Fibroblast of upper back skin (primary cell): ENCODE measurements at places on chromosomes 4 and X.
A peak's percentile ranks its signal among the peaks of the same experiment; 100 is the strongest.

GRCh38 chr4:106424426-106424825, 55.8 kb upstream of the GIMD1 start:
- DNase-seq: no peak

DNA sequence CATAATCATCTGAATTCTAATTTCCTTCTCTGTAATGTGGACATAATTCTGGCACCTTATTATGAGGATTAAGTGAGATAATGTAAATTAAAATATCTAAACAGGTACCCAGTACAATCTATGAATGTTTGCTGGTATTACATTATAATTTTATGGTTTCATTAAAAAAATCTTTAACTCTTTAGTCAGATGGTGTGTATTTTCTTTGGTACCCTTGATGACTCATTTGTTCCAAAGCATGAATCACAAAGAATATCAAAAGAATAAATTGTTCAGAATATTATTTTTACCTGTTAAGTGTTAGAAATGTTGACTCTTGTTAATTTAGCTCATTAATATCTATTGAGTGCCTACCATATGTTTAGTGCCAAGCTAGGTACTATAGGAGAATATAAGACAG, 74.3 kb downstream of the SNX25 start:
- no peak for DNase-seq

DNA sequence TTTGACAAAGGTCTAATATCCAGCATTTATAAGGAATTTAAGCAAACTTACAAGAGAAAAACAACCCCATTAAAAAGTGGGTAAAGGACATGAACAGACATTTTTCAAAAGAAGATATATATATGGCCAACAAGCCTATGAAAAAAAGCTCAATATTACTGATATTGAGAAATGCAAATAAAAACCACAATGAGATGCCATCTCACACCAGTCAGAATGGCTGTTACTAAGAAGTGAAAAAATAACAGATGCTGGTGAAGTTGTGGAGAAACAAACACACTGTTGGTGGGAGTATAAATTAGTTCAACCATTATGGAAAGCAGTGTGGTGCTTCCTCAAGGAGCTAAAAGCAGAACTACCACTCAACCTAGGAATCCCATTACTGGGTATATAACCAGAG, 91.6 kb upstream of the EFHC2 start:
- no peak for DNase-seq

DNA sequence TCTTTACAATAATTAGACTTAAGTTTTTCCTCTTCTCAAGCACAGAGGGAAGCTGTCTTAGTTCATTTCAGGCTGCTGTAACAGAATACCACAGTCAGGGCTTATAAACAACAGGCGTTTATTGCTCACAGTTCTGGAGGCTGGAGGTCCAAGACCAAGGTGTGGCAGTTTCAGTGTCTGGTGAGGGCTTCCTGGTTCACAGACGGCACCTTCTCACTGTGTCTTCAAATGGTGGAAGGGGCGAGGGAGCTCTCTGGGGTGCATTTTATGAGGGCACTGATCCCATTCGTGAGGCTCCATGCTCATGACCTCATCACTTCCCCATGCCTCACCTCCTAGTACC, 115.7 kb upstream of the MXRA5 start:
- peak; percentile 4 for DNase-seq

- no peak for DNase-seq
Measured at GRCh38 chrX:68988865-68989264, 160.0 kb downstream of the EFNB1 start.

DNA sequence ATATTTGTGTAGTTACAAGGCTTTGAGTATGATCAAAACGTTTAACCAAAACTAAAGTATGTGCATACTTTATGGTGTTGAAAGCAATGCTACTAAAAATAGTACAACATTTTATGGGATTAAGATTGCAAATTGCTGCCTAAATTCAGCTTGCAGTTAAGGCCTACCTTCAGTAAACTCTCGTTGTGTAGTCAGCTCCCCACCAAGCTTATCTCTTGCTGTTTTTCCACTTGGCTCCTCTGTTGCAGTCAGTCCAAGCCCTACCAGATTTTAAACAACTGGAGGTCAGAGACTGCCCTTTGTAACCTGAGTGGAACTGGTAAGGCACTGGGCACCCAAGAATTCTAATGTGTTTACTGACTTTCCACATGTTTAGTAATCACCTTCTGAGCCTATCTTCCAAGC, 25.7 kb downstream of the AFF1 start:
- peak; percentile 68 for DNase-seq

DNA sequence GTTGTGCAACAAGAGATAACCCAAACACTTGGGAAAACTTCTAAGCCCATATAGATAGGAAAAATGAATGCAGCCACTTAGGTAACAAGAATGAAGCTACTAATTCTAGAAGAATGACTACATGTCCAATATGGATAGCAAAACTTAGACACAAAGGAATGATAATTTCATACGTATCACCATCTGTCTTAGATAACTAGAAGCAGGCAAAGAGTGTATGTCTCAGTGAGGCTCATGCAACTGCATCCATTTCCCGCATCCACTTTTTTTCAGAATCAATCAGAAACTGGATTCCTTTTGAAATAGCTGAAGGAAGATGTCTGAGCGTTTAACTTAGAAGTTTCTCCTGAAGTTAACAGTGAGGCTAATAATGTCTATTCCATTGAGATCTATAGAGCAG, 408.7 kb upstream of the PITX2 start:
- peak; percentile 68 for DNase-seq

DNA sequence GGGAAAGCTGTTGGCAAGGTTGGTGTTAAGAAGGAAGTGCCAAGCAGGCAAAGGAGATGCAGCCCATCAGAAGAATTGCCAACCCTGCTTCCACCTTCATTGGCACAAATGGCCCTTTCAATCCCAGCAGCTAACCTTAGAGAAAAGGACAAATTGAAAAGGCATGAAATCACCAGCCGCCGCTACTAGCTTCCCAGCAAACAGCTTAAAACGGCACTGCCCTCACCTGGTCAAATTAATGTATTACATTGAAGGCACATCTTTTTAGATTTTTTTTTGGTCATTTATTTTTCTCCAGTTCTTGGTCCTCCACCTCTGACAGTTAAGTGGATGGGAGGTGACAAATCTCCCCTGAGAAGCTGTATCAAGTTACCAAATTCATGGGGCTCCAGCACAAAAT, 51.0 kb upstream of the NHSL2 start:
- DNase-seq: peak; percentile 36

DNA sequence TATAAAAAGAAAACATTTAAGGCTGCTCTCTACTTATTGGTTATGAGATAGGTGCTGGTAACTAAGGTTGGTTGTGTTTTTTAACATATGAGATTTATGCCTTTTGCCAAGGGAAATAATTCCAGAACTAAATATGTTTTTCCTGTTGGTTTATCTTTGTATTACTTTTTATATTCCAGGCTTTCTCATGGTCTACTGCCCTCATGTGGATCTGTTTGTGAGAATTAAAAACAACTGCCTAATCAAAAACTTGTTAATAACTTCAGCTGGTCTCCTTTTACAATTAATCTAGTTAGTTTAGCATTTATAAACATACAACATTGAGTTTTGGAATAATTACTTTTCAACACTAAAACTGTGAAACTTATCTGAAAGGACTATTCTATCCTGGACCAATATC, 1208.3 kb downstream of the ADGRL3 start:
- DNase-seq: no peak

DNA sequence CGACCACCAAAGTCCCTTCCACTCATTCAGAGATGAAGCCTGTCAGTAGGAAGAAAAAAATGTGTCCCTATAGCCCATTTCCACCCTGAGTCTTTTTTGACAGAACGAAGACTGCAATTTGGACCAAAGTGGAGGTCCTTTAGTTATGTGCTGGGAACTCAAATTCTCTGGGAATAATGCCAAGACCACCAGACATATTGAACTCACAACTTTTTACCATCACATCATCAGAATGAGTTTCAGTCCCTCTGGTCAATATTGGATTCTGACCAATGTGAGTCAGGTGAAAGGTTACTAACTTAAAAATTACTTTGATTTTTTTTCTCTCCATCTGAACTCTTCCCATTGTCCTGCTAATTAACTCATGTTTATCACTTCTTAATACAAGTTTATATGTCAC, 128.9 kb downstream of the DKK2 start:
- no peak for DNase-seq

DNA sequence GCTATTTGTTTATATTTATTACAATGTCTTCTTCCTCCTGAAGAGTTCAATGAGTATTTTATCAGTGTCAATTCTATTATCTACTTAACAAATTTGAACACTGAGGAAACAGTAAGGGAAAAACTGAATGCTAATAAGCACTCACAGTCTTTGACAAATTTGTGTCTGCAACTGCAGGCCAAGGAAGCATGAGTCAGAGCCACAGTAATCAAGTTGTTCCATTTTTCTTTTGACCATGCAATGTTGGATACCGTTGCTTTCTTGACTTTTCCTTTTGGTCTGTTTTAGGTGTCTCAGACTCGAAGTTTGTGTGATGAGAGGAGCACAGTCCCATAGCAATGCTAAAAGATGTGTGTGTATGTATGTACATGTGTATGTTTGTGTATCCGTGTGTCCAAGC, 359.6 kb downstream of the IL1RAPL1 start:
- DNase-seq: no peak

- peak; percentile 46 for DNase-seq
Measured at GRCh38 chr4:81648576-81649275, 177.0 kb upstream of the RASGEF1B start.

GRCh38 chr4:161583549-161583948, 580.3 kb downstream of the FSTL5 start:
- no peak for DNase-seq

DNA sequence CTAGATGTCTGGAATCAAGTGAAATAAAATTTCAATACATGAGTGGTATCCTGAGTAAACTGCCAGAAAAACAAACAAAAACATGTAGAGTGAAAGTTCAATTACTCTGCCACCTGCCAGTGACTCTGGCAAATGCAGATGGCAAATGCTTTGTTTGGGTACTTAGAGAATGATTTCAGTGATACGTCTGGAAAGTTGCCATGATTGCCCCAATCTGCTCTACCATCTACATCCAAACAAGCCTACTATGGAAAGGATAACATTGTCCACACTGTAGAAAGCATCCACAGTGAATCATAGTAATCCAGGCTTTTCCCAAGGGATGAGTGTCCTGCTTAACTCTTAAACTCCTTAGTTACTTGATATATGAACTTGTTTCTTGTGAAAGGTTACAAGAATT, 3.4 kb downstream of the SPATA4 start:
- peak; percentile 56 for DNase-seq

DNA sequence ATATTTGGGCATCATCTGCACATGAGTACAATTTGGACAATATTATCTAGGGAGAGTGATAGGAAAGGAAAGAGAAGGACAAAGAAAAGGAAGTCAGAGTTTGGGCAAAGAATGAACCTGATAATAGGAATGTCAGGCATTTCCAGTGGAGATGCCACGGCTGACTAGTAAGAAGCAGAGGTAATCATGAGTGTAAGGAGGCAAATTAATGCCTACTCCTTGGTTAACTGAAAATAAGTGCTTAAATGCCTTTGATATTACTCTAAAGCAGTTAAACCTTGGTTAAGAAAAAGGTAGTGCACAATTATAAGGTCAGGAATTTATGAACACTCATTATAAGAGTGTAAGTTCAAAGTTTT, 99.2 kb upstream of the DDIT4L start:
- peak; percentile 42 for DNase-seq

- DNase-seq: no peak
Measured at GRCh38 chrX:65994519-65995506, 45.1 kb downstream of the VSIG4 start.

GRCh38 chr4:121485190-121485804, 104.5 kb upstream of the QRFPR start:
- no peak for DNase-seq
